ENCODE measurements at places on chromosomes 11 and 22.

DNA sequence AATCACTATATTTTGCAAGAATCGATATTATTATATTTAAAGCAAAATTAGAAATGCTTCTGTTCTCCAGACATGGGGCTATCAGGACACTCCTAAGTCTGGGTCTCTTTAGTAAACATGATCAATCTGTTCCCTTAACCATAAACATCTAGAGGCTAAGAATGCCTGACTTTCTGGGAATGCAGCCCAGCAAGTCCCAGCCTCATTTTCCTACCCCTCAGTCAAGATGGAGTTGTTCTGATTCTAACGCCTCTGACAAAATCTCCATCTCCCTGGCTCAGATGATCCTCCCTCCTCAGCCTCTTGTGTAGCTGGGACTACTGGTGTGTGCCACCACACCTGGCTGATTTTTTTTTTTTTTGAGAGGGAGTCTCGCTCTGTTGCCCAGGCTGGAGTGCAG lies 35.0 kb downstream of the SLCO2B1 start:
- DNase-seq: no peak

GRCh38 chr11:31813391-31814175 lies 2.5 kb upstream of the PAX6 start:
- DNase-seq: no peak

GRCh38 chr22:17135153-17135760 lies 14.1 kb upstream of the TMEM121B start:
- DNase-seq: no peak

GRCh38 chr22:48138427-48138826 lies 1376.0 kb downstream of the TBC1D22A start:
- peak; percentile 56 for DNase-seq

GRCh38 chr11:70582886-70583641 lies 184.7 kb downstream of the CTTN start:
- no peak for DNase-seq

DNA sequence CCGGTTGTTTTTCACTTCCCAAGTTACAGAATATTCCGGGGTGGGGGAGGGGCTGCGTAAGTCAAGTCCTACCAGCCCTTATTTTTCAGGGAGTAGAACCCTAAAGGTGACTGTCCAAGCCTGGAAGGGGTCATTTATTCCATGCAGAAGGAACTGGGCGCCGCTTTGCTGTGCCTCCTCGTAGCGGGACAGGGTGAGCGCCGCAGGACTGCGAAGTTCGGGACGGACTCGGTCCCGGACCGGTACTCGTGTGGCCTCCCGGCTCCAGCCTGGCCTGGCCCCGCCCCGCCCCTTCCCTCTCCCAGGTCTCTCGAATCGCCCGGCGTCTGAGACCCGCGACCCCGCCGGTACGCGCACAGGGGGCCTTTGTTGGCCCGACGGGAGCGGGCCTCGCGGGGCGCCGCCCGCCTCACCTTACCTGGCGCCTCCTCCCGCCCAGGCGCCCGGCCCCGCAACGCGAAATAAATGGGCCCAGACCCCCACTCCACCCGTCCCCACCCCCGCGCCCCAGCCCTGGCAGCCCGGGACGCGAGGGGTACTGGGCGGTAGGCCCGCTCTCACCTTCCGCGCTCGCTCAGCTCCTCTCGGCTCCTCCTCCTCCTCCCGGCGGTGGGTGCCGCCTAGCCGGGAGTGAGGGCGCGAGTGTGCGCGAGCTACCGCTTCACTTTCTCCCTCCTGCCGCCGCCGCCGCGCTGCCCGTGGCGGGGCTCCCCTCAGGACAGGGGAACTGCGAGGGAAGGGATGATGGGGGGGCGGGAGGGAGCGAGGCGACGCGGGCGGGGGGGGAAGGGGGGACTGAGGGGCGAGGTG lies 698 bp downstream of the PAK1 start:
- DNase-seq: peak; percentile 34

DNA sequence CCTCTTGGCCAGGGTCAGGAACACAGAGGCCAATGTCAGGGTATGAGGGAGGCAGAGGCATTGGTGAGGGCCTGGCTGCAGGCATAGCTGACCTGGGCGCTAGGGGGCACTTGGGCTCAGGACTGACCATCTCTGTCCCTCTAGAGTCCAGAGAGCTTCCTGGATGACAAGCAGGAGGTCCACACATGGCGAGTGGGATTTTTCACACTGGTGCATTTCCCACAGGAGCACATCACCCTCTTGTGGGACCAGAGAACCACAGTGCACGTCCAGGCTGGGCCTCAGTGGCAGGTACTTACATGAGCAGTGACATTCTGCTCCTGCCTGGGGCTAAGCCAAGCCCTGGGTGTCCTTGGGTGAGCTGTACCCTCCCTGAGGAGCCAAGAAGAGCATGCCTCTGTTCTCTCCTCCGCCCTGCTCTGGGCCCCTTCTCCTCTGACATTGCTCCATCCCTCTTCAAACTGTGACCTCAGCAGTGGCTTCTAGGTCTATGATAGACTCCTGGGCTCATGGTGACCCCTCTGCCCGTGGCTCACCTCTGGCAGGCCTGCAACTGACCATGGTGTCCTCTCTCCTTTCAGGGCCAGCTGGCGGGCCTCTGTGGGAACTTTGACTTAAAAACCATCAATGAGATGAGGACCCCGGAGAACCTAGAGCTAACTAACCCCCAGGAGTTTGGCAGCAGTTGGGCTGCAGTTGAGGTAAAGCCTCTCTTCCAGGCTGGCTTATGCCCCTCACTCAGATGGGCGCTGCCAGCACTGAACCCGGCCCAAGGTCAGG lies 46.6 kb downstream of the OTOG start:
- DNase-seq: no peak

DNA sequence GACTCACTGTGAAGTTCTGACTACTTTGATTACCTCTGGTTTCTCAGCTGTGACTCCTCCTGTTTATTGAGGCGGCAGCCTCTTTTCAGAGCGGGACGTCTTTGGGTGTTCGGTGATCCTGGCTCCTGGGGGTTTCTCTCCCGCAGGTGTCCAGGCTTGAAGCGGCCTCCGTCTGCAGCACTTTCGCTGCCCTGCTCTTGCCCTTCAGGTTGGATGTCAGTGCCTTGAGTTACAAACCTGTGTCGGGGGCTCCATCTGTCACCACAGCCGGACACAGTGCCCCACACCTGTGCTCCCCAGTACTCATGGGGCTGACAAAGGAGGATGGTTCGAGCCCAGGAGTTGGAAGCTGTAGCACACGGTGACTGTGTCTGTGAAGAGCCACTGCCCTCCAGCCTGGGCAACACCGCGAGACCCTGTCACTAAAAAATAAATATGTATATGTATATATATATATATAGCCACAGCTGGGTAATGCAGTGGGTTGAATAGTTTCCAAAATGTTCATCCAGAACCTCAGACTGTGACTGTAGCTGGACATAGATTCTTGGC lies 104.1 kb downstream of the BRD1 start:
- no peak for DNase-seq

DNA sequence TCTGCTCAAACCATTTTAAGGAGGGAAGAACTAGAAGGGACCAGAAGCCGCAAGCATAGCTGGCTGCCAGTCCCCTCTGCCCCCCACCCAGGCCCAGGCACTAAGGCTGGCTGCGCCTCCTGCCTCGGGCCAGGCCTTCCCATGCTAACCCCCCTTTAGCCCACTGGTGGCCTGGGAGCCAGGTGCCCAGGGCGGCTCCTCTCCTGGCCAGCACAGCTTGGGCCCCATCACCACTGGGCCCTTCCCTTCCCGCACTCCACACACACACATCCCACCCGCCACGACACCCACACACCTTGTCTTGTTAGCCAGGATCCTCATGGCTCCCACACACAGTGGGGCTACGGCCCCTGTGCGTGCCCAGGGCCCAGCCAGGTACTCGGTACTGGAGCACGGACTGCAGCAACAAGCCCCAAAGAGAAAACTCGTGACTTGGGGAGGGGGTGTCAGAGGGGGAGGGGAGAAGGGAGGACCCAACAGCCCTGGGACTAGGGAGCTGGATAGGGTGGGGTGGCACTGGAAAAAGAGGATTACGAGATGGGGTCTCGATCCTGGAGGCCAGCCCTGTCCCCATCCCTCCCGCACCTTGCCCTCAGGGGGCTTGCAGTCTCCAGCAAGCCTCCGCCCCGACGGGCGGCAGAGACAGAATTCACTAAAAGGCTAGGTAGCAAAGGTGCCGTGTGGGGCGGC lies 16.0 kb downstream of the BCL9L start:
- no peak for DNase-seq

- DNase-seq: no peak
Measured at GRCh38 chr11:69948256-69949141, 129.3 kb upstream of the FGF3 start.

DNA sequence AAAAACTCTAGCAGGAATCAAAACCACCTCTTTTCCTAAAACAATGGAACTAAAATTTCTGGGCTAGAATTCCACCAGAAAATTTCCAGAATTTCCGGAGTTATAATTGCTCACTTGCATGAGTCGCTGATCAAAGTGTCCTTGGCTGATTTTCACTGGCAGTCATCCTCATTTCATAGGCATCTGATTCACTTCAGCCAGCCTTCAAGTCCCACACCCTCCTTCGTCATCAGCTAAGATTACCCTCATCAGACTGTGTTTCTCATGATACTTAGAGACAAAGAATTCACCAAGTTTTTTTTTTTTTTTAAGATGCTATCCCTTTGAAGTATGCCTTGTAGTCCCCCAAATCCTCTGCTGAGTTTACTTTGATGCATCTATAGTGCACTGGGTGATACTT lies 71.5 kb upstream of the RAB38 start:
- no peak for DNase-seq

GRCh38 chr11:126340960-126341606 lies 14.4 kb upstream of the ST3GAL4 start:
- DNase-seq: no peak

- DNase-seq: no peak
Measured at GRCh38 chr11:92775003-92775676, 194.3 kb upstream of the MTNR1B start.

GRCh38 chr11:6637871-6638270 lies 17.7 kb downstream of the DCHS1 start:
- DNase-seq: no peak

- DNase-seq: peak; percentile 65
Measured at GRCh38 chr11:111726301-111726713, 39.9 kb downstream of the PPP2R1B start.

- DNase-seq: no peak
Measured at GRCh38 chr11:33830903-33831648, 56.8 kb upstream of the FBXO3 start.

- DNase-seq: no peak
Measured at GRCh38 chr11:57180964-57181363, 789 bp upstream of the LRRC55 start.

GRCh38 chr11:125312391-125312790 lies 147.8 kb downstream of the PKNOX2 start:
- no peak for DNase-seq

GRCh38 chr11:34274712-34275398 lies 83.0 kb downstream of the ABTB2 start:
- DNase-seq: peak; percentile 16

GRCh38 chr11:67054346-67054835 lies 2.3 kb upstream of the RHOD start:
- DNase-seq: peak; percentile 92

GRCh38 chr11:43810929-43811596 lies 69.6 kb upstream of the ALKBH3 start:
- no peak for DNase-seq

- no peak for DNase-seq
Measured at GRCh38 chr11:129709801-129710398, 105.7 kb upstream of the TMEM45B start.

DNA sequence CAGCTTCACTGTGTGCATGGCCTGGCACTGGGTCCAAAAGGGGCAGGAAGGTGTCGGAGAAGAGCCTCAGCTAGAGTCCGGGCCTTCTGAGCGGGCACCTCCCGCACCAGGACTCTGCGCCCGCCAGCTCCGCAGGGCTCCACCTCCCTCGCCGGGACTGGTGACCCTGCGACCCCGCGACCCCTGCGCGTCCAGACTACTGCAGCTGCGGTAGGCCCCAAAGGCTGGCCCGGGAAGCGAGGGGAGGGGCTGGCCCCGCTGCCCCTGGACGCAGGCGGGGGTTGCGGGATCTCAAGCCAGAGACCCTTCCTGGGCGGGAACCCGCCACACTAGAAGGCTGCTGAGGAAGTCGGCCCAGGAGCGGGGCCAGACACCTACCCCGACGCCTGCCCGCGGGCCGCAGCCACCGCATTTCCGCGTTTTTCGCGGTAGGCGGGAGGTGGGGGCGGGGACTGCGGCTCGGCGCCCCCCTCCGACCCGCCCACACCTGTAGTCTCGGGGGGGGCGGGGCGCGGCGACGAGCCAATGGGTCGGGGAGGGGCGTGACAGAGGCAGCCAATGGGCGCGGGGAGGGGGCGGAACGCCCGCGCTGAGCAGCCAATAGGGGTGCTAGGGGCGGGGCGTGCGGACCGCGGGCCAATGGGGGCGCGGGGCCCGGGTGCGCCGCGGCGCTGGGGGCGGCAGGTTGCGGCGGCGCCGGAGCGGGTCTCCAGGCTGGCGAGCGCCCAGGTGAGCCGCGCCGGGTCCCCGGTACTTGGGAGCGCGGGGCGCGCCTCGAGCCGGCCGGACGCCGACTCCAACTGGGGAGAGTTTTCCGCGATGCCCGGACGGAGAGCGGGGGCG lies at the start of the genes LMNTD2 and RASSF7:
Gene LMNTD2, minus strand, starts transcription at position 434 of the 843 bp plus-strand sequence. Its CDS starts 22 bp downstream, at position 412.
Gene RASSF7, plus strand, starts transcription at position 666 of the 843 bp plus-strand sequence. CDS start 799 bp downstream, outside the sequence.
- peak; percentile 97 for DNase-seq

DNA sequence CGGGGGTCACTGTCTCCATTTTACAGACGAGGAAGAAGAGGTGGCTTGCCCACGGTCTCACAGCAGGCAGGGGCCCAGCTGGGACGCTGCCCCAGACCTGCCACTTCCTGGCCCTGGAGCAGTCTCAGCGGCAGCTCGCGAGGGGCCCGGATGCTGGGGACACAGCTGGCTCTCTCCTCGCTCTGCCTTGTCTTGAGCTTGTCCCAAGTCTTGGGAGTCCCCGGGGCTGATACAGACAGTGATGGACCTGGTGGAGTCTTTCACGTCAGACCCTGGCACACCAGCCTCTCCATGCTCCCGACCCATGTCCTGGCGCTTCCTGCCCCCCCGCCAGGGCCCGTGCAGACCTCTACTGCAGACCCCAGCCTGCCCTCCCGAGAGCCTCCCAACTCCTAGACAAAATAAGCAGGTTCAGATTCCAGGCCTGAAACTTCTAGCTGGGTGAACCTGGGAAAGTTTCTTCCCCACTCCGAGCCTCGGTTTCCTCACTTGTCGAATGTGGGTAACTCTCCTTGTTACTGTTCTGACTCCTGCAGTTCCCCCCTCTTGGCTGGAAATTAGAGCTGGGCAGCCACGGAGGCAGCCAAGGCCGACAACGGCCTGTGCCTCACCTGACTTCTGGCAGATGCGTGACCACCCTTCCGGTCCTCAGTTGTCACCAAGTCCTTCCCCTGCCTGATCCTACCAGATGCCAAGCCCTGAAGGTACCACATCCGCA lies 145.4 kb downstream of the CACNA1I start:
- no peak for DNase-seq

- DNase-seq: no peak
Measured at GRCh38 chr22:20779818-20780158, 5.9 kb downstream of the SERPIND1 start.

- no peak for DNase-seq
Measured at GRCh38 chr22:50269970-50270665, at the start of gene MAPK11. Gene MAPK11, minus strand, starts transcription at chr22:50270380. Its CDS starts 88 bp downstream, at chr22:50270292.

DNA sequence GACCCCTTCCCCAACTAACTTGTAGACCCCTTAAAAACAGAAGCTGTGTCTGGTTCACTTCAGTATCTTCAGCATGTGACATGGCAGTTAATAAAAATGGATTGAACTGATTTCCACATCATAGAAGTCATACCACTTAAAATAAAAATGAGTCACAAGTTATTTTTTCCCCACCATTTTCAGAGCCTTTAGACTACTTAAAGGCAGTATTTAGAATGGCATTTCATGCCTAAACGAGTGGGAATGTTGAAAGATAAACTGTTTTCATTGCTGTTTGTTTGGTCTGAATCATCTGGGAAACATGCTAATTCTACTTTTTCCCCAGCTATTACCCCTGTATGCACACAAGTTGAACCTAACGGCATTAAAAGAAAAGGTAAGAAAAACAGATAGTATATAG lies 324.0 kb downstream of the RAB38 start:
- DNase-seq: no peak
